ENCODE measurements at places on chromosomes 16 and 17. TPM values are rescaled to one million over a fixed set of nuclear protein-coding genes. Genes with fewer than 3 reads are reported as not detected.

DNA sequence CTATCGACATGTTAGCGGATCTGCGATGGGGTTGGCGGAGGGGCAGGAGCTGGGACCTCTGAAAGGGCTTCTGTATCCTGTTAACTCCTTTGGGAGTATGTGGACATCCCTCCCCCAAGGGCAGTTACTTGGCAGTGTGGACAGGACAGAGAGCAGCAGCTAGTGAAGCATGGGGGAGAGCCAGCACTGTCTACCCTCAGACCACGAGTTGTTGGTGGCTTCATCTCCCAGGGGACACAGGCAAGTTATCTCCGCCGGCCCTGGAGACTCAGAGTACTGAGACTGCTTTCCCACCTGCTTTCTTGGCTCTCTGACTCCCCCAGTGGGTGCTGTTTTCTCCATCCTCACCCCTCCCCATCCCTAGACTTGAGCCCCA is 5.3 kb upstream of the GFAP start:
- no peak overlapping the region for H3K4me3 ChIP-seq
- H3K4me1 ChIP-seq = peaks cover 4% of the 10 kb centered on the region
- DNase-seq = no peak
- H3K27ac ChIP-seq = no peak overlapping the region
- peaks cover 5% of the 10 kb centered on the region for H3K27me3 ChIP-seq

The IGSF6 gene
- 4.4 TPM for total RNA-seq

- no peaks in the 10 kb centered on the region for H3K36me3 ChIP-seq
- no peak overlapping the region for H3K4me3 ChIP-seq
Observed at GRCh38 chr17:54992797-54993639, 24.5 kb downstream of the STXBP4 start.

DNA sequence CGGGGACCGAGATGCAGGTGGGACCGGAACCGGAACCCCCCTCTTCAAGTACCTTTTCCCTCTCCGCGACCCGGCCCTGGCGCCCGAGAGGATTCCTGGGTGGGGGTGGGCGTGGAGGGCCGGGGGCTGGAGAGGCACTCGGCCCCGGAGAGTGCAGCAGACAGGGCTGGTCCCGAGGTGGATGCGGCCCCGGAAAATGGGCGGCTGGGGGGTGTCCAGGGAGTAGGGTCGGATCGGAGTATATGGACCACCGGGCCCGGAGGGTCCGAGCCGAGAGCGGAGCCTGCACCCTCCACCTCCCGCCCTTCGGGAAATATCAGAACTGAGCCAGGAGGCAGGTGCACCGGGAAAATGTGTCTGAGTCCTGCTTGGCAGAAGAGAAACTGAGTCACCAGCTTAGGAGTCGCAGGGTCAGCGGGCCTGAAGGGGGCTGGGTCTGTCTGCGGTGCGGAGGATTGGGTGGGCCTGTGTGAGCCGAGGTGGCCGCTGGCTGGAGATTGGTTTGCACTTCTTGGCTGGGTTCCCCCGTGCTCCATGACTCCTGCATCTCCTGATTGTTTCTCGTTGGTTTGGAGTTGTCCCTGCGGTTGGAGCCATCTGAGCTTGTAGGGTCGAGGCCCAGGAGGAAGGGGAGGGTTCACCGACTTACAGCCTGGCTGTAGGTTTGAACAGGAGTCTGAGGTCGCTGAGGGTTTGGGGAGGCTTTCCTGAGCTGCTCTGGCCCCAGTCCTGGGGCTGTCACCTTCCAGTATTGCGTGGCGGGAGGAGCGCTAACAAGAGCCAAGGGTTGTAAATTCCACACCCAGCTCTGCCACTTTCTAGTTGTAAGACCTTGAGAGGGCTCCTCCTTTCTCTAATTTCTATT is 518 bp downstream of the SH2B1 start:
- DNase-seq = peak; percentile 67
- H3K4me3 ChIP-seq = peak overlapping the region; percentile 99
- H3K4me1 ChIP-seq = peaks cover 29% of the 10 kb centered on the region

- H3K4me1 ChIP-seq = peaks cover 60% of the 10 kb centered on the region
- H3K27ac ChIP-seq = peak overlapping the region; percentile 85
- H3K27me3 ChIP-seq = no peaks in the 10 kb centered on the region
- peaks cover 4% of the 10 kb centered on the region for H3K36me3 ChIP-seq
Observed at GRCh38 chr16:25014500-25015147, 545 bp downstream of the ARHGAP17 start.

DNA sequence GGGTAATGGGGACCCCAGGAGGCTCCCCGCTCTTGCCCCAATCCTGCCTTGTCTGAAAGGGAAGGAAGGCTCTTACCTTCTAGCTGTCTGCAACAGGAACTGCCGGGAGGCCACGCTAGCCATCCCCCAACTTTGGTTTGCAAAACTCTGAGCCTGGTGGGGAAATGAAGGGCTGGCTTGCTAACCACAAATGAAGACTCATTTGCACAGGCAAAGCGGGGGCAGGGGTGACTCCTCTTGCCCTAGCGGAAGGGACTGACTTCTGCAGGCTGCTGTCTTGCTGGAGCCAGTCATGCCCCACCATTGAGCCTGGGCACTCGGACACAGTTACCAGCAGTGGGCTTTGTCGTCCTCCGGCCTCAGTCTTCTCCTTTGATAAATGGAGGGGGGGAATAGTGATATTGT is 52.6 kb downstream of the PLCG2 start:
- H3K36me3 ChIP-seq = peaks cover 6% of the 10 kb centered on the region
- peak; percentile 72 for DNase-seq
- peaks cover 98% of the 10 kb centered on the region for H3K4me1 ChIP-seq
- H3K27me3 ChIP-seq = no peaks in the 10 kb centered on the region
- H3K27ac ChIP-seq = peak overlapping the region; percentile 92

DNA sequence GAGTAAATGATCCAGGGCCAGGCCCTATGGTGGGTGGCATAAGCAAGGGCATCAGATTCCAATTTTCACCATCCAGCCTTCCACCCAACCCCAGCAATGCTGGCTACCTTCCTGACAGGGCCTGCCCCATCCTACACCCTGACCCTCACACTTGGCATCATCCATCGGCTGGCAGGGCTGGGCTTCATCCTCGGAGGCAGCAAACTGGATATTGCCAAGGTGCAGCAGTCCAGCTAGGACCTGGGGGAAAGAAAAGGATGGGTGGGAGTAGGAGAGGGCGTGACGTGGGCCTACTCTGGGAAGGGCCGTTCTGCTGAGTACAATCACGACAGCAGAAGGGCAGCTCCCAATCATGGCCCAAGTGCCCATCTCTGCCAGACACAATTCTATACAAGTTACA is 23.5 kb downstream of the MYO19 start:
- H3K4me3 ChIP-seq = no peak overlapping the region
- no peaks in the 10 kb centered on the region for H3K4me1 ChIP-seq
- DNase-seq = no peak
- H3K27me3 ChIP-seq = no peaks in the 10 kb centered on the region
- H3K27ac ChIP-seq = no peak overlapping the region
- H3K36me3 ChIP-seq = peaks cover 5% of the 10 kb centered on the region

- H3K27ac ChIP-seq = no peak overlapping the region
- H3K36me3 ChIP-seq = no peaks in the 10 kb centered on the region
- DNase-seq = no peak
- no peak overlapping the region for H3K4me3 ChIP-seq
Observed at GRCh38 chr17:51901242-51901641, 257.3 kb downstream of the CA10 start.

GRCh38 chr16:56601325-56601724 is 7.1 kb upstream of the MT2A start:
- no peak for DNase-seq
- H3K4me3 ChIP-seq = no peak overlapping the region
- H3K4me1 ChIP-seq = no peaks in the 10 kb centered on the region
- no peaks in the 10 kb centered on the region for H3K27me3 ChIP-seq

The MYCBPAP gene
- 4.9 TPM for total RNA-seq

GRCh38 chr16:17471719-17472461 is 1.1 kb upstream of the XYLT1 start:
- H3K27ac ChIP-seq = no peak overlapping the region
- H3K36me3 ChIP-seq = no peaks in the 10 kb centered on the region
- H3K4me3 ChIP-seq = no peak overlapping the region
- H3K27me3 ChIP-seq = no peaks in the 10 kb centered on the region
- no peak for DNase-seq

The RNF222 gene
- total RNA-seq = 0.52 TPM

- H3K27me3 ChIP-seq = no peaks in the 10 kb centered on the region
- peaks cover 18% of the 10 kb centered on the region for H3K36me3 ChIP-seq
- DNase-seq = no peak
- H3K4me1 ChIP-seq = no peaks in the 10 kb centered on the region
- H3K27ac ChIP-seq = no peak overlapping the region
Observed at GRCh38 chr16:80973991-80974390, 32.7 kb downstream of the CMC2 start.

The TBC1D3E gene
- 11.5 TPM for total RNA-seq

GRCh38 chr17:57953219-57953618 is 2.0 kb downstream of the CUEDC1 start:
- DNase-seq = no peak
- no peak overlapping the region for H3K27ac ChIP-seq
- H3K27me3 ChIP-seq = peaks cover 9% of the 10 kb centered on the region
- peaks cover 52% of the 10 kb centered on the region for H3K4me1 ChIP-seq
- H3K36me3 ChIP-seq = no peaks in the 10 kb centered on the region

The CES3 gene
- 0.27 TPM for total RNA-seq

DNA sequence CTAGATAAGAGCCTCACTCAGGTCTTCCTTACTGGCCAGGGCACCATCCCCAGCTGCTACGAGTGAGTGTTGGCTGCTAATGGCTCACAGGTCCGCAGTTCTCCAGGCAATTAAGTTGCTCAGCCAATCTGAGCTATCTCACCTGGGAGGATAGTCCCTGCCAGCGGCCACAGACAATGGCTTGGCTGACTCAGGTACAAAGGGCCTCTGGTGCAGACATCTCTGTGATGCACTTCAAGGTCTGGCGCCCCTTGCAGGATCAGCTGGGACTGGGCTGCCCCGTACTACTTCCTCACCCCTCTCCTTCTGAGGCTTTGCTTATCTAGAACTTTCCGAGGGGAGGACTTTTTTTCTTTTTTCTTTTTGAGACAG is 49.2 kb upstream of the EMP2 start:
- H3K36me3 ChIP-seq = no peaks in the 10 kb centered on the region
- H3K4me1 ChIP-seq = no peaks in the 10 kb centered on the region
- no peaks in the 10 kb centered on the region for H3K27me3 ChIP-seq
- no peak for DNase-seq
- no peak overlapping the region for H3K27ac ChIP-seq
- no peak overlapping the region for H3K4me3 ChIP-seq

- H3K4me1 ChIP-seq = peaks cover 7% of the 10 kb centered on the region
- no peaks in the 10 kb centered on the region for H3K27me3 ChIP-seq
- H3K27ac ChIP-seq = no peak overlapping the region
- no peak overlapping the region for H3K4me3 ChIP-seq
- DNase-seq = no peak
Observed at GRCh38 chr16:71250461-71251235, 20.1 kb upstream of the HYDIN start.

DNA sequence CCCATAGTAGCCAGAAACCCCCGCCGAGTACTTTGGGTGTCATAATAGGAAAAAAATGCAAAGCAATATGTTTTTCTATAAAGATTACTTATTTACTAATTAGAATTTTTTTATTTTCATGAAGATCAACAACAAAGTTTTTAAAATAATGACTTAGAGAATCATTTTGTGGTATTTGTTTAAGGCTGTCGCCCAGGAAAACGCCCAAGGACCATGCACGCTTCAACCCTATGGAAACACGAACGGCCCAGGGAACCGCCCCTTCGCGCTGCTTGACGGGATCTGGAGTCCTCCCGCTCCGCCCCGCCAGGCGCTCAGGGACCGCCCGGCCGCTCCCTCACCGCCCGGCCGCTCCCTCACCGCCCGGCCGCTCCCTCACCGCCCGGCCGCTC is 408 bp upstream of the KPNA2 start:
- H3K36me3 ChIP-seq = peaks cover 9% of the 10 kb centered on the region
- H3K4me1 ChIP-seq = no peaks in the 10 kb centered on the region
- DNase-seq = no peak
- H3K4me3 ChIP-seq = peak overlapping the region; percentile 19
- no peaks in the 10 kb centered on the region for H3K27me3 ChIP-seq

- H3K36me3 ChIP-seq = peaks cover 4% of the 10 kb centered on the region
Observed at GRCh38 chr16:81629034-81629802, 149.9 kb upstream of the PLCG2 start.

DNA sequence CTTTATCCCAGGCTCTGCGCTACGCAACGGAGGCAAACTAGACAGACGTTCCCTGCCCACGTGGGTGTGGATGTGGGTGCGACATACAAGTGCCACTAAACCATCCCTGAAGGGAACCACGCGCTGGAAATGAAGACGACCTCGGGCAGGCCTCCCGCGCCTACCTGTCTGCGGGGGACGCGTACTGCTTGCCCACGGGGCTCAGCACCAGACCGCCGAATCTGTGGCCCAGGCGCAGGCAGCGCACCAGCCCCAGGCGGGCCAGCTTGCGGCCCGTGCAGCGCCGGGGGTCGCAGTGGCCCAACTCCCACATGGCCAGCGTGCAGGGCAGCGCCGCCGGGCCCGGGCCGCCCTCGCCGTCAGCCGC is 480 bp downstream of the TSR3 start:
- peak overlapping the region; percentile 24 for H3K4me3 ChIP-seq
- no peaks in the 10 kb centered on the region for H3K27me3 ChIP-seq
- H3K4me1 ChIP-seq = peaks cover 25% of the 10 kb centered on the region
- H3K27ac ChIP-seq = peak overlapping the region; percentile 55
- peaks cover 12% of the 10 kb centered on the region for H3K36me3 ChIP-seq
- DNase-seq = peak; percentile 39

- no peak overlapping the region for H3K27ac ChIP-seq
- no peaks in the 10 kb centered on the region for H3K36me3 ChIP-seq
- no peak overlapping the region for H3K4me3 ChIP-seq
- H3K27me3 ChIP-seq = peaks cover 3% of the 10 kb centered on the region
- no peak for DNase-seq
- H3K4me1 ChIP-seq = peaks cover 24% of the 10 kb centered on the region
Observed at GRCh38 chr16:2852731-2853507, 5.1 kb downstream of the PRSS22 start.

DNA sequence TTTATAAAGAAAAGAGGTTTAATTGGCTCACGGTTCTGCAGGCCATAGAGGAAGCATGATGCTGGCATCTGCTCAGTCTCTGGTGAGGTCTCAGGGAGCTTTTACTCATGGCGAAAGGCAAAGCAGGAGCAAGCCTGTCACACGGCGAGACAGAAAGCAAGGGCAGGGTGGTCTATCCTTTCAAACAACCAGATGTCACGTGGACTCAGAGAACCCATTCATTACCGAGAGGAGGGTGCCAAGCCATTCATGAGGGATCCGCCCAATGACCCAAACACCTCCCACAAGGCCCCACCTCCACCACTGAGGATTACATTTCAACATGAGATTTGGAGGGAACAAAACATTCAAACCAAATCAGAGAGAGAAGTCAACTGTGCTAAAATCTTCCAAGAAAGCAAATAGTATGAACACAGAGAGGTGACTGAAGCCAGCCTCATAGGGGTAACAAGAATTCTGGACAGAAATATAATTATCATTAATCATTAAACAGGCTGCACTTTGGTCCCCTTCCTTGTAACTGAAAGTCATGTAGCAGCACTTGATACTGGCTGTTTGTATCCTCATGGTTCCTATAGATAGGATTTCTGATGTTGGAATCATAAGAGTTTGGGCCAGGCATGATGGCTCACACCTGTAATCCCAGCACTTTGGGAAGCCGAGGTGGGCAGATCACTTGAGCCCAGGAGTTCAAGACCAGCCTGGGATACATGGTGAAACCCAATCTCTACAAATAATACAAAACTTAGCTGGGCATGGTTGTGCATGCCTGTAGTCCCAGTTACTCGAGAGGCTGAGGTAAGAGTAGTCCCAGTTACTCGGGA is 52.5 kb upstream of the B4GALNT2 start:
- H3K4me3 ChIP-seq = no peak overlapping the region
- no peak overlapping the region for H3K27ac ChIP-seq
- no peaks in the 10 kb centered on the region for H3K4me1 ChIP-seq

- H3K36me3 ChIP-seq = peaks cover 32% of the 10 kb centered on the region
- no peak overlapping the region for H3K27ac ChIP-seq
- H3K4me3 ChIP-seq = no peak overlapping the region
- peak; percentile 78 for DNase-seq
Observed at GRCh38 chr16:1379304-1380076, 27.8 kb downstream of the GNPTG start.

Data from natural killer cell (primary cell).